Stimulated activated CD8-positive, alpha-beta memory T cell treated with anti-CD3 and anti-CD28 coated beads, Interleukin-15, amount 100 ng/mL, for 24 hours (primary cell): ENCODE measurements at places on chromosomes 13 and 19.

DNA sequence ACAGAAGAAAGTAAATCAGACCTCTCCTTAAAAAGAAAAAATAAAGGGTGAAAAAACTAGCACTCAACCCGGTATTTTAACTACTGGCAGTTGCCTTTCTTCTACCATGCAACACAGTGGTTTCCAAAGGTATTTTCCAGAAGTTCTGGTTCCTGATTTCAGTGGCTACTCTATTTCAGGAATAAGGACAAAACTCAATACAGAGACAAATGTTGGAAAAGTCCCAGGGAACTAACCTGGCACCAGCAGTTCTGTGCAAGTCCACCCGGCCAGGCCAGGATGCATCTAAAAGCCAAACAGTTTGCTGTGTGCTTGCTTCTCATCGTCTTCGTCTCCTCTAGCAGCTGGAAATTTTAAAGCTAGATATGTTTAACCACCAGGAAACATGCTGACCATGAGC, 52.5 kb downstream of the FOXO1 start:
- DNase-seq: no peak

DNA sequence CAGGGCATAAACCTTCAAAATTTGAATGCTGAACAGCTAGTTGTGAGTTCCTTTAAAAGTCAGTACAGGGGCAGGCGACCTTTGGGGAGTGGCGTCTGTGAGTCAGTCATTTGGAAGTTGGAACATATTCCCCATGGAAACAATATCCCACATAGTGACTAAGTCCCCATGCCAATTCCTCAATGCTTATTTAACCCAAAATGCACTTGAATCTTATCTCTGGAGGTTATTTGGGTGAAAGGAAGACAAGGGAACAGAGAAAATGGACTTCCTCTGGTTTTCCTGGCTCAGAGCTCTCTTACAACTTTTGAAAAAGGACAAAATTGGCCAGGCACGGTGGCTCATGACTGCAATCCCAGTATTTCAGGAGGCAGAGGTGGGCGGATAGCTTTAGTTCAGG, 479.2 kb upstream of the NBEA start:
- DNase-seq: no peak

DNA sequence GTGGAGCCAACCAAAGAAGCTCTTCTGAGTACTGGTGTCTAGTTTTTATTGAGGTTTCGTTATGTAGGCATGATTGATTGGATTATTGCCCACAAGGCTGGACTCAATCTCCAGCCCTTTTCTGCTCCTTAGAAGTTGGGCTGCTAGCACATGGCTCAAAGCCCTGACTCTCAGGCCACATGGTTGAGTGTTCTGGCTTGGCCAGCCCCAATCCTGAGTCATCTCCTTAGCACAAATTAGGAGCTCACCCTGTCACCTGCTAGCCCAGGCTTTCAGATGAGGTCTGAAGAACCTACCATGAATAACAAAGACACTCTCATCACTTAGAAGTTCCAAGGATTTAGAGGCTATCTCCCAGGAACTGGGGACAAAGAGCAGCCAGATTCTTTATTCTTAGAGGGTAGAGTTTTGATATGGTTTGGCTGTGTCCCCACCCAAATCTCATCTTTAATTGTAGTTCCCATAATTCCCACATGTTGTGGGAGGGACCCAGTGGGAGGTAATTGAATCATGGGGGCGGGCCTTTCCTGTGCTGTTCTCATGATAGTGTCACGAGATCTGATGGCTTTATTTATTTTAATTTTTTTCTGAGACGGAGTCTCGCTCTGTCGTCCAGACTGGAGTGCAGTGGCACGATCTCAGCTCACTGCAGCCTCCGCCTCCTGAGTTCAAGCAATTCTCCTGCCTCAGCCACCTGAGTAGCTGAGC, 11.3 kb downstream of the DPY19L3 start:
- DNase-seq: no peak

GRCh38 chr13:45917019-45917418, 65.5 kb upstream of the SIAH3 start:
- no peak for DNase-seq

DNA sequence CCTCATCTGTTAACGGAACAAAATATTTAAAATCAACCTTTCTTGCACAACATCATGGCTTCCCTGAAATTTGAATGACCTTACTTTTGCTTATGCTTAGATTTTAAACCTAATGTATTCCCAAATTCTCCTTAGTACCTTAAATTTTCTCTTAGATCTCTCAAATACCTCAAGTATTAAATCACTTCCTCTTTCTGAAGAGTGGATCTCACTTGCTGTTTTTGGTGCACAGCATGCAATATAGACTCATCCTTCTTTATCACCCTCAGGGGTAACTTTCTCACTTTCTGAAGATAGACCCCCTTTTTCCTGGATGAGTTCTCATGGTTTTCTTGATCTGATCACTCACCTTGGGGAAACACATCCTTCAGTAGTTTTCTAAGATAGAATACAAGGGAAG, 871.7 kb downstream of the DACH1 start:
- DNase-seq: no peak

DNA sequence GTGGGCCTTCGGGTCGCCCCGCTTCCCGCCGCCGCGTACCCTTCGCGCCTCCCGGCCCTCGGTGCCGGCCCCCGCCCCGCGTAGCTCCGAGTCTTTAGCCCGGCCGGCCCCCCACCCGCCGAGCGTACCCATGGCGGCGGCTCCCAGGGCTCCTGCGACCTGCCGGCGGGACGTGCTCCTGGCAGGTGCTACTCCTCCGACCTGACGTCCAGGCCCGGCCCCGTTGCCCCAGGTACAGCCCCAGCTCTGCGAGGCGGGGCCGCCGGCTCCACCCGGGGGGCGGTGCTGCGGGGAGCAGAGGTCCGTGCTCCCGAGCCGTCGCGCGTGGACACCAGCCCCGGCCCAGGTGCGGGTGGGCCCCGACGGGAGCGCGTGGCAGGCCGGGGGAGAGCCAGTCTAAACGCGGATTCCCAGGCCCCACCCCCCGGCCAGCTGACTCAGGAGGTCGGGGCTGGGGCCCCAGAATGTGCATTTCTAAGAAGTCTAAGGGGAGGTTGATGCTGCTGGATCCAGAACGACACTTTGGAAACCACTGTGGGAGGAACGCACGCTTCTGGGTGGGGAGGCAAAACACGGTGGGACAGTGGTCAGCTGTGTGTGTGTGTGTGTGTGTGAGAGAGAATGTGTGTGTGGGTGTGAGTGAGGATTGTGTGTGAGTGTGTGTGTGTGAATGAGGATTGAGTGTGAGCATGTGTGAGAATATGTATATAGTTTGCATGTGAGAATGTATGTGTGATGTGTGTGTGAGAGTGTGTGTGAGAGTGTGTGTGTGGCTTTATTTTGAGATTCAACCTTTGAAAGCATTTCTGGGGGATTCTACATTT, at the start of gene SLC15A1:
Gene SLC15A1, minus strand, starts transcription at position 206 of the 824 bp plus-strand sequence. Its CDS starts 74 bp downstream, at position 132.
- no peak for DNase-seq

- no peak for DNase-seq
Observed at GRCh38 chr19:38837656-38838121, 6.1 kb upstream of the ECH1 start.

DNA sequence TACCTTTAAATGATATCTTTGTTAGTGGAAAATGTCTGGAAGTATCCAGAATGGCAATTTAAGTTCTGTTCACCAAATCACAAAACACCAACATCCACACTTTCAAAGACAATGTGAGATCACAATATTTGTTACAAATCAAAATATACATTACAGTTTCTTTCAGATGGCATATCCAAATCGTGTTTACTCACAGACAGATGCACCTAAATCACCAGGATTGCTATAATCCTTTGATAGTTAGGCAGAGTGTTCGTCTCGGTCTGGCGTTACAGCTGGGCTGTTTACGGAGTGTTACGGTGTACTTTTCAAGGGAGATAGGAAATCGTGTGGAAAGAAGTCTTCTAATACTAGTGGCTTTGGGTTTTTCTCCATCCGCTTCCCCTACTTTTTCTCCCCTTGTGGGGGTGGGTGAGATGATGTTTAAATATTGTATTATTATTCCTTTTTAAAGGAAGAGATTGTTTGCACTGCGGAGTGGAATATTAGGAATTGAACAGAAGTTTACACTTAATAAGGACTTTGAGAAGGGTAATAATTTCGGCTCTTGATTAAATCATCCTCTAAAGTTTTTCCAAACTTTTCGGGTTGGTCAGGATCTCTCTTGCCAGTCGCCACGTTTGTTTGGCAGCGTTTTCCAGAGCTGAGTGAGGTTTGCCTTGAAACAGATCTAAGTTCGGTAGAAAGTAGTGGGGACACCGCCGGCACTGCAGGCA, 1.8 kb downstream of the MAB21L1 start:
- DNase-seq: no peak

GRCh38 chr13:43742911-43743310, 43.9 kb downstream of the ENOX1 start:
- DNase-seq: no peak

- no peak for DNase-seq
Observed at GRCh38 chr13:110268576-110269185, 38.3 kb downstream of the COL4A1 start.

DNA sequence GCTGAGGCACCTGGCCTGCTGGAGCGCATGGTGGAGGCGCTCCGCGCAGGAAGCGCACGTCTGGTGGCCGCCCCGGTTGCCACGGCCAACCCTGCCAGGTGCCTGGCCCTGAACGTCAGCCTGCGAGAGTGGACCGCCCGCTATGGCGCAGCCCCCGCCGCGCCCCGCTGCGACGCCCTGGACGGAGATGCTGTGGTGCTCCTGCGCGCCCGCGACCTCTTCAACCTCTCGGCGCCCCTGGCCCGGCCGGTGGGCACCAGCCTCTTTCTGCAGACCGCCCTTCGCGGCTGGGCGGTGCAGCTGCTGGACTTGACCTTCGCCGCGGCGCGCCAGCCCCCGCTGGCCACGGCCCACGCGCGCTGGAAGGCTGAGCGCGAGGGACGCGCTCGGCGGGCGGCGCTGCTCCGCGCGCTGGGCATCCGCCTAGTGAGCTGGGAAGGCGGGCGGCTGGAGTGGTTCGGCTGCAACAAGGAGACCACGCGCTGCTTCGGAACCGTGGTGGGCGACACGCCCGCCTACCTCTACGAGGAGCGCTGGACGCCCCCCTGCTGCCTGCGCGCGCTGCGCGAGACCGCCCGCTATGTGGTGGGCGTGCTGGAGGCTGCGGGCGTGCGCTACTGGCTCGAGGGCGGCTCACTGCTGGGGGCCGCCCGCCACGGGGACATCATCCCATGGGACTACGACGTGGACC, 9.7 kb upstream of the STRN4 start:
- no peak for DNase-seq

DNA sequence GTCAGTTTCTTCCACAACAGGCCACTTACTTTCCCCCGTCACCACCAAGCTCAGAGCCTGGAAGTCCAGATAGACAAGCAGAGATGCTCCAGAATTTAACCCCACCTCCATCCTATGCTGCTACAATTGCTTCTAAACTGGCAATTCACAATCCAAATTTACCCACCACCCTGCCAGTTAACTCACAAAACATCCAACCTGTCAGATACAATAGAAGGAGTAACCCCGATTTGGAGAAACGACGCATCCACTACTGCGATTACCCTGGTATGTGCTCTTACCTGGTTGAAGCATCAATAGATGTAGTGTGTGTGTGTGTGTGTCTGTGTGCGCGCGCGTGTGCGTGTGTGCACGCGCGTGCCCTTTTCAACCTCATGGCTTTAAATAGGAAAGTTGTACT, 3.7 kb downstream of the KLF5 start:
- no peak for DNase-seq

GRCh38 chr13:23707674-23708073, 137.5 kb downstream of the TNFRSF19 start:
- no peak for DNase-seq

DNA sequence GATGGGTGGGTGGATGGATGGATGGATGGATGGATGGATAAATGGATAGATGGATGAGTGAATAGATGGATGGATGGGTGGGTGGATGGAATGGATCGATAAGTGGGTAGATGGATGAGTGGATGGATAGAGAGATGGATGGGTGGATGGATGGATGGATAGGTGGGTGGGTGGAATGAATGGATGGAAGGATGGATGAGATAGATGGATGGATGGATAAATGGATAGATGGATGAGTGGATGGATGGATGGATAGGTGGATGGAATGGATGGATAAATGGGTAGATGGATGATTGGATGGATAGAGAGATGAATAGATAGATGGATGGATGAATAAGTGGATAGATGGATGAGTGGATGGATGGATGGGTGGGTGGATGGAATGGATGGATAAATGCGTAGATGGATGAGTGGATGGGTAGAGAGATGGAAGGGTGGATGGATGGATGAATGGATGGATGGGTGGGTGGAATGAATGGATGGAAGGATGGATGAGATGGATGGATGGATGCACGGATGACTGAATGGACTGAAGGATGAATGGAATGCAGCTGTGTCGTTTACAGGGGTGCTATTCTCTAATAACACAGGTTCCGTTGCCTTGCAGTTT, 21.8 kb downstream of the PRR22 start:
- no peak for DNase-seq

DNA sequence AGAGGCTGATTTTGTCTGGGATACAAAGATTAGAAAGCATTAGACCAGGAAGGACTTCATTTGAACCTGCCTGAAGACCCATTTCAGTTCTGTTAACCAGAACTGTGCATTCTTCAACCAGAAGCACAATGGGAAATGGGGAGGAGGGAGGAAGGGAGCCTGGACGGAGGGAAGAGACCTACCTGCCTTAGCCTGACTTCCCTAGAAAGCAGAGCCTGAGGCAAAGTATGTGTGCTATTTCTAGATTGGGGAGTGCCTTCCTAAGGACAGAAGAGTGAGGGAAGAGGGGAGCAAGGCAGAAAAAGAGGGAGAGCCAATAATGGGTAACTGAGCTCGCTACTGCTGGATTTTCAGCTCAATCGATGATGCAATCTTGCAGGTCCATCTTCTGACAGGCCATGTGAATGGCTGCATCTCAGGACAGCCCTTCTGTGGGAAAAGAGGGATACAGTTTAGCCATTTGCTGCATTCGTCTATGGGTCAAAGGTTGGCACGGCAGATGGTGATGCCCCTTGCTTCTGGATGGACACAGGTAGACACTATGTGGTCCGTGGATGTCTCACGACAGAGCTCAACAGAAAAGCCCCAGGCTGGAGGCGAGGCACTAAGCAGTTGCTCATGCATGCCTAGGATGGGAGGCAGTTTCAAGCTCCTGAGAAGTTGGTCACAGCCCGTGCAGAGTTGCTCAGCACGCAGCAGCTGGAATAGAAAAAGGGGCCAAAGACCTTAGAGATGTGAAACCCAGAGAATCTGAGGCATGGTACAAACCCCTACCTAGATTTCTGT, 78.8 kb upstream of the UBL3 start:
- DNase-seq: no peak

GRCh38 chr13:80473695-80474094, 132.8 kb upstream of the SPRY2 start:
- DNase-seq: no peak

GRCh38 chr13:45865414-45865813, 13.9 kb upstream of the SIAH3 start:
- DNase-seq: no peak

GRCh38 chr13:64066711-64067110, 2651.1 kb upstream of the PCDH20 start:
- DNase-seq: no peak
